Hematopoietic multipotent progenitor cell treated with erythropoietin and hydrocortisone succinate and interleukin-3 and kit ligand, for 8 days (in vitro differentiated cells): ENCODE measurements at places on chromosomes 6 and 20.

DNA sequence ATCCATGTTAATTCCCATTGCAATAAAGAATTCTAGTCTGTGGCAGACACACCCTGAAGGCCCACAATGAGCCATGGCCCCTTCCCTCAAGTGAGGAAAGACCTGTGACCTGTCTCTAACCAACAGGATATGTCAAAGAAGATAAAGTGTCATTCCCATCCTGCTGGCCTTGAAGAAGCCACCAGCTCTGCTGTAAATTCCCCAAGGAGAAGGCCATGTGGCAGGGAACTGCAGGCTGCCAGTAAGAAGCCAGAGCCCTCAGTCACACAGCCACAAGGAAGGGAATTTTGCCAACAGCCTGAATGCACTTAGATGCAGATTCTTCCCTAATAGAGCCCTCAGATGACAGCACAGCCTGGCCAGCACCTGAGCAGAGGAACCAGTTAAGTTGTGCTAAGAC, 24.8 kb downstream of the VIP start:
- DNase-seq: no peak

DNA sequence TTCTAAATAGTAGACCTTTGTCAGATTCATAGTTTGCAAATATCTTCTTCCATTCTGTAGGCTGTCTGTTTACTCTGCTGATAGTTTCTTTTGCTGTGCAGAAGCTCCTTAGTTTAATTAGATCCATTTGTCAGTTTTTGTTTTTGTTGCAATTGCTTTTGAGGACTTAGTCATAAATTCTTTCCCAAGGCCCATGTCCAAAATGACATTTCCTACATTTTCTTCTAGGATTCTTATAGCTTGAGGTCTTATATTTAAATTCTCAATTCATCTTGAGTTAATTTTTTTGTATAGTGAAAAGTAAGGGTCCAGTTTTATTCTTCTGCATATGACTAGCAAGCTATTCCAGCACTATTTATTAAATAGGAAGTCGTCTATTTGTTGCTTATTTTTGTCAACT, 287.0 kb downstream of the PACRG start:
- no peak for DNase-seq

DNA sequence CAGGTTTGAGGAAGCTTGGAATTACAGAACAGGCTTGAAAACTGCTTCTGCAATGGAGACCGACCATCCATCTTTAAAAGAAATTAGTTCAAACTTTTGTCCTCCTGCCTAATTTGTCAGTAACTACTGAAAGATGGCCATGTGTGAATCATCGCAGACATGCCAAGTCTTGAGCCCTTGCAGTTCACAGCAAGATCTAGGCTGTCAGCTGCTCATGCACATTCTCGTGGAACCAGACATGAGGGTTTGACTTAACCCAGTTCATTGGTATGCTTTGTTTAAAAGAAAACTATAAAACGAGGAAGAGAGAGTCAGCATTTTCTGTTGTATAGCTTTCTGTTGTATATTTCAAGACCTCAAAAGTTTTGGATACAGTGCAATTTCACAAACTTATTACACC, 74.0 kb upstream of the SAMD5 start:
- no peak for DNase-seq

GRCh38 chr6:110338820-110339470, 19.2 kb downstream of the METTL24 start:
- DNase-seq: no peak

DNA sequence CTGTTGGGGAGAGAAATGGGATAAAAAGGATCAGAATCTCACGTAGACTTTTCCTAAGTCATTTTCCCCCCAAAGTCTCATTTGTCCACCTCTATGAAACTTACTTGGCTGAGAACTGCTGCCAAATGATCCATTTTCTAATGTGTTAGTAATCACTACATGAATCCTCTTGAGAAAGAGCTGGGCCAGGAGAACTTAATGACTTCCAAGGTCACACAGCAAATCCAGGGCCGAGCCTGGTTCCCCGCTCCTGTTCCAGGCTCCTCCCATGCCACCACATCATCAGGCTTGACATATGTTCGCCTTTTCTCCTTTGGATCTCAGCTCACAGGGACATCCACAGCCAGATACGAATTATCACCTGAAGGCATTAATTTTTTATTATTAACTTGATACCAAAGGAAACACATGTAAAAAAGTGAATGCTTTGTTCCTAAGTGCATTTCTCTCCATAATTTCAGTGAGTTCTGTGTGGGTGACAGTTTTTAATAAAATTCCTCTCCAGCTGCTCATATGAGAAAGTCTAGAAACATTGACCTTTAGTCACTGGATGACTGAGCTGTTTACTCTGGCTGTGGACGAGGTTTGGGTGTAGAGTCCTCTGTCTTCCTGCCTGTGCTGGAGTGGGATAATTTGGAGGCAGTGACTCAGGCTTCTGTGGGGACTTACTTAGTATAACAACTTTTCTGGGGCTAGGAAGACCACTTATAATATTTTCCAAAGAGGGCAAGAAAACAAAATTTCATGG, 276.3 kb downstream of the PAX1 start:
- DNase-seq: no peak

GRCh38 chr6:11815231-11815630, 36.6 kb upstream of the ADTRP start:
- no peak for DNase-seq

GRCh38 chr6:157946865-157947532, 34.7 kb upstream of the SYNJ2 start:
- DNase-seq: peak; percentile 75

DNA sequence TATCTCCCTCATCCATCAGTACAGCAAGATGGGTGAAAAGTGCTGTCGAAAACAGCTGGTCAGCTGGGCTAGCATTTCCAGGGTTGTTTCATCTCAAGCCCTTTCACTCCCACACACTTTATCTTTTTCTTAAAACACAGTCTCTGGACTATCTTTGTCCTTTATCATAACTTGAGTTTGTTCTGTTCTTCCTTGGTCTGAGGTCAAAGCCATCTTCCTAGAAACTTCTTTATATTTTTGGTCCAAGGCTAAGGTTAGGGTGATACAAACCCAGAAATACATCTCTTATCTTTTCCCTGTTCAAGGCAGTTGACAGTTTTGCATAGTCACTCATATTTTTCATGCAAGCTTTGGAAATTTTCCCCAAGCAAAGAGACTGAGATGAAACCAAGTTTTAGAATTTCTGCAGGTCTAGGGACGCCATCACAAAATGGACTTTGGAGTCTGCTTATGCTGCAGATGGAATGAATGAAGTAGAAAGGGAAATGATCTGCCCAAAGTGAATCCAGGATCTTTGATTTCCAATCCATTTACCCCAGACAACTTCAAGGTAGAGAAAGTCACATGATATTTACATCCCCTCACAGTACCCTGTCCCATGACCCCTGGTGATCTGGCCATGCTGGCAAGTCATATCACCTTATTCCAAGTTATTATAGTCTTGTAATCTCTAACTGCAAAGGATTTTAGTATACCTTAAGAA, 297.0 kb downstream of the ZNF217 start:
- no peak for DNase-seq

DNA sequence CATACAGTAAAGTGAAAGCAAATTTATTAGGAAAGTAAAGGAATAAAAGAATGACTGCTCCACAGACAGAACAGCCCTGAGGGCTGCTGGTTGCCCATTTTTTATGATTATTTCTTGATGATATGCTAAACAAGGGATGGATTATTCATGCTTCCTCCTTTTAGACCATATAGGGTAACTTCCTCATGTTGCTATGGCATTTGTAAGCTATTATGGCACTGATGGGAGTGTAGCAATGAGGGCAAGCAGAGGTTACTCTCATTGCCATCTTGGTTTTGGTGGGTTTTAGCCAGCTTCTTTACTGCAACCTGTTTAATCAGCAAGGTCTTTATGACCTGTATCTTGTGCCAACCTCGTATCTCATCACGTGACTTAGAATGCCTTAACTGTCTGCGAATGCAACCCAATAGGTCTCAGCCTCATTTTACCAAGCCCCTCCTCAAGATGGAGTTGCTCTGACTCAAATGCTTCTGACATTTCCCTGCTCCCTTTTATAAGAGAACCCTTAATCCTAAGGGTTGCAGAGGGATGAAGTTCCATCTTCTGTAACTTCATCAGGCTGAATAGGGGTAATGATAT, 280.1 kb upstream of the RGS17 start:
- no peak for DNase-seq

DNA sequence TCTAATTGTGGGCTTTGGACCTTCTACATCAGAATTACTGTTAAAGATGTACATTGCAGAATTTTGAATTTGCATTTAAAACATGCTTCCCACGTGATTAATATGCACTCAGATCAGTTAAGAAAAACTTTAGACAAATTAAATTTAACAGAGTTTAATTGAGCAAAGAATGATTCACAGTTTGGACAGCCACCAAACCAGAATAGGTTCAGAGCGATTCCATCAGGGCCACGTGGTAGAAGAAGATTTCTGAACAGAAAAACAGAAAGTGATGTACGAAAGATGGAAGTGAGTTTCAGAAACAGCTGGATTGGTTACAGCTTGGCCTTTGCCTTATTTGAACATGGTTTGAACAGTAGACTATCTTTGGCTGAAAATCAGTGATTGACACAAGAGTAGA, 704.2 kb upstream of the MAP3K7 start:
- DNase-seq: no peak

GRCh38 chr6:36964908-36965307, 10.4 kb downstream of the PI16 start:
- no peak for DNase-seq

GRCh38 chr6:156980515-156980914, 203.3 kb downstream of the ARID1B start:
- DNase-seq: no peak

GRCh38 chr6:2477666-2478065, 232.3 kb upstream of the GMDS start:
- DNase-seq: no peak
